ENCODE measurements at places on chromosomes 3 and 15.
A peak's percentile ranks its signal among the peaks of the same experiment; 100 is the strongest.

DNA sequence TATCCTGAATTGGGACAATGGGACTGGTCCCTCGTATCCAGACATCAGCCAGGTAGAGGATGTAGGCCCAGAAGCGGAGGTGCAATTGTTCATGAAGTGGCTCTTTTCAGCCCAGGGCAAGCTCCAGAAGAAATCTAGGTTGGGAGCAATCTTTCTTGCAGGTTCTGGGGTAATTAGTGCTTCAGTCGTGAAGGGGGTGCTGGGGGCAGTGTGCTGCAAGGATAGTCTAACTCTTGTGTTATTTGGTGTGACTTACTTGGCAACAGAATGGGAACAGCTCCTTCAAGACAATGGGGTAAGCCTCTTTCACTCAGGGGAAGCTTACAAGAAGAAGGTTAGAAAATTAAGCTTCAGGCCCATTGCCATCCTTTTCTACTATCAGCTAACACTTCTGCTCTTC lies 273.0 kb downstream of the DIPK2A start:
- DNase-seq, result no peak

DNA sequence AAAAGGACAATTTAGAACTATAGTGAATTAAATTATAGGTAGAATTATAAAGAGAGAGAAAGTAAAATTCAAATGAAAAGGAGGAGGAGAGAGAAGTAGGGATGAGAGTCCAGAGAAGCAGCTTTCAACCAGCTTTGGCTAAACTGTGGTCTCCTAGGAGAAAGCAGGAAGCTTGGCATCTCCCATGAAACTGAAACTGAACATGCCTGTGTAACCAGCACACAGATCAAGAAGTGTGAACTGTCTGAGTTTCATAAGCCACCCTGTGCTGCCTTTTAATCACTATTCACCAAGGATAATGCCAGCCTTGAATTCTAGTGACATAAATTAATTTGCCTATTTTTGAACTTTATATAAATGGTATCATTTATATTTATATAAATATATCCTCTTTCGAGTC lies 128.5 kb downstream of the MYRIP start:
- DNase-seq, result no peak

GRCh38 chr15:83734487-83734886 lies 80.6 kb downstream of the ADAMTSL3 start:
- DNase-seq, result no peak

DNA sequence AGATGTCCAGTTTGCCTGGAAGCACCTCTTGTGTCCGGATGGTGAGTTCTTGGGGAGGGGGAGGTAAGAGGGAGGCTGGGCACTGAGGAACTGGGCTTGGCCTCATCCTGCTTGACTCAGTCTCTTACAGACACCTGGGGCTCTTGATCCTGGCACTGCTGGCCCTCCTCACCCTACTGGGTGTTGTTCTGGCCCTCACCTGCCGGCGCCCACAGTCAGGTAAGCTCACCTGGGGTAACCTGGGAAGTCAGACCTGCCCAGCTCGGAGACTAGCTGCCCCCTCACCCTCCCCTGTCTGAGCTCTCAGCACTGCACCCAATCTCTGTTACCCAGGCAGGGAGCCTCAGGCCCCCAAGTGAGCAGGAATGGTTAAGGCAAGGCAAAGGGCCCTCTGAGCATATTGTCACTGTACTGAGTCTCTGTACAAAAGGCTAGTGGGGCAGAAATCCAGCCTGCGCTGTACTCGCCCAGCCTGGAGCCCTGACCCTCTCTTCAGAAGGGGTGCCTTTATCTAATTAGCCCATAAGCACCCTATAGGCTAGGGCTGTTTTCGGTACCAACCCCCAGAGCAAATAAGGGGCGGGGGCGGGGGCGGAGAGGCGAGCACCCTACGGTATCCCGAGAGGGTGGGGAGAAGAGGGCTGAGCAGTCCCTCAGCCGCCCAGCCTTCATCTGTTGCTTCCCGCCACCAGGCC lies 2.2 kb upstream of the IL17RC start:
- DNase-seq, result no peak

- peak; percentile 65 for DNase-seq
Measured at GRCh38 chr15:66943456-66944095, 121.8 kb upstream of the SMAD3 start.

GRCh38 chr15:52834379-52834778 lies 44.2 kb upstream of the ONECUT1 start:
- no peak for DNase-seq

- DNase-seq, result no peak
Measured at GRCh38 chr3:72375237-72376076, 472.8 kb downstream of the SHQ1 start.

DNA sequence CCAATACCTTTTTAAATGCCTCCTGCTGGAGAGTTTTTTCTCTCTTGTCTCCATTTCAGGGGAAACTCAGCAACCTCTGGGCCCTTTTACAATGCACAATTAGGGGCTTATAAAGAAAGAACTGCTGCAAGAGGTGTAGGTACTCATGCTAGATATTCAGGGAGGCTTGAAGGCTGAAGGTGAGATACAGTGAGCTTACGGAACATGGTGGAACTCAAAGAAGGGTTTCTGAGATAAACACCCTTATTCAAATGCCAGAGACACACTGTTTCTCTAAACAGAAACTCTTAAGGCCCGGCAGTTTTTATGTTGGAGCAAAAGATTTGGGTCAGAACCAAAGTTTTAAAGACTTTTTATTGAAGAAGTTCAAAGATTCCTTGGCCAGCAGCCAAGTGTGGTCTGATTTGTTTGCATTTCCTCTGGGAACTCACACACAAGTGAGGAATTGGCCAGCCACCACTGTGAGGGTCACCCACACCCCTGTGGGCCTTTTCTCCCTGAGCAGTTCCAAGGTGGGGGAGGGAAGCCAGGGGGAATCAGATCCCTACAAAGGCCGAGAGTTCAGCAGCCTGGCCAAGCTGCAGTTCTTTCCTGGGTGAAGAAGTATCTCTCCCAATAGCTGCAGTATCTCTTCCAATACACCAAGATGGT lies 47.8 kb downstream of the TNFAIP8L3 start:
- no peak for DNase-seq

DNA sequence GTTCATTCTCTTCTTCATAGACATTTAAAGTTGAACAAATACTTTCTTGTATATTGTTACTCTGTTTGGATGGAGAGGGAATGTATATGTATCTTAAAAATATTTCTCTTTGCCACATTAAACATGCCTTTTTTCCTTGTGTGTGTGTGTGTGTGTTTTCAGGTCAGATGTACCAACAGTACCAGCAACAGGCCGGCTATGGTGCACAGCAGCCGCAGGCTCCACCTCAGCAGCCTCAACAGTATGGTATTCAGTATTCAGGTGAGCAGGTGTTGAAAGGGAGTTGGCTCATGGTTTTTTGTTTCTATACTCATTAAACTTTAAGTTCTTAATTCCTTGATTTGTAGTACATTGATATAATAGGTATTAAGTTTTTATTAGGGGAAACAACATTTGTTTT lies 35.4 kb downstream of the TFG start:
- no peak for DNase-seq

DNA sequence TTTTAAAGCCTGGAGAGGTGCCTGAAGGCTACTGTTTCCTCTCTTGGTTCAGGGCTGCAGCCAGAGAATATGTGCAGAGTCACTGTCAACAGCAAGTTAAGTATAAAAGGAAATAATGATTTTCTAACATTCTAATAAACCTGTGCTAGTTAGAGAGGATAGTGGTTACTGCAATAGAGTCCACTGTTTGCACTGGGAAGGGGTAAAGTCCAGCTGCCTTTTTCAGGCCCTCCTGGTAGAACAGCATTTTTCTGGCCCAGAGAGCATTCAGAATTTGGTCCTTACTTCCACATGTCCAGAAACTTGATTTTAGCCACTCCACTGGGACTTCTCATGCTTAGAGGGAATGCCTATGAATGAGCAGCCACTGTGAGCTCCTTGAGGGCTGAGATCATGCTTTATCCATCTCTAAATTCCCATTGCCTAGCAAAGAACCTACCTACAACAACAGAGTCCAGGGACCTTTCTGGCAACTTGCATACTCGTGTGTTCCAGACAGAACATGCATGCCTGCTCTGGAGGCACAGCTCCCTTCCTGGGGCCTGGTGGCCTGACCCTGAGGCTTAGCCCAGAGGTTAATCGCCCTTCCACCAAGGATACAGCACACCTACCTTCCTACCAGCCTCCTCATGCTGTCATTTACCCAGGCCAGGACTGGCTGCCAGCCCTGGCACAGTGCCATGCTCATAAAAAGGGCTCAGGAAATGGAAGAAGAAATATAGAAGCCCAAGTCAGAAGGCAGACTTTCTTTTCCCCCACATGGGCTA lies 50.3 kb upstream of the ATP13A3 start:
- DNase-seq, result peak; percentile 62

DNA sequence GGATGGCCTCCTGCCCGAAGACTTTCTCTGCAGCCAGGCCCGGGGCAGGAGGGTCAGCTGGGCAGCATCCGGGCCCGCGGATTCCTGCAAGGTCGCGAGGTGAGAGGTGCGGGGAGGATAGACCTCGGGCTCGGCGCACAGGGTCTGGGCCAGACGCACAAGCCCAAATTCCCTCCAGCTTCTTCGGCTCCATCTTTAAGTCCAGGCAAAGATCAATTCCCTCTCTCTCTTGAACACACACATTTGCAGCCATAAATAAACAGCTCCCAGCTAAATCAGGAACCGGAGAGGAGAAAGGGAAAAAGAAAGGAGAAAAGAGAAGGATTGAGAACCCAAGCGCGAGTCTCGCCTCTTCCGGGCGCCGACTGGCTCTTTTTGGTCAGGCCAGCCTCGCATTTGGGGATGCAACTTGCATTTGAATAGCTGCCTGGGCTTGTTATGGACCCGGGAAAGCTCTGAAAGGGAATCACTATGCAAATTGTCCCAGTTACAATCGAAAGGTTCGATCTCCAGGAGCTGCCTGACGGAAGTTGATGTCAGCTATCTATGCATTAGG lies 14.5 kb upstream of the ONECUT1 start:
- DNase-seq, result no peak
